Cerebellar nuclear complex (tissue), 1 donor: ENCODE measurements at places on chromosomes 12 and 14.
A peak's percentile ranks its signal among the peaks of the same experiment; 100 is the strongest.

DNA sequence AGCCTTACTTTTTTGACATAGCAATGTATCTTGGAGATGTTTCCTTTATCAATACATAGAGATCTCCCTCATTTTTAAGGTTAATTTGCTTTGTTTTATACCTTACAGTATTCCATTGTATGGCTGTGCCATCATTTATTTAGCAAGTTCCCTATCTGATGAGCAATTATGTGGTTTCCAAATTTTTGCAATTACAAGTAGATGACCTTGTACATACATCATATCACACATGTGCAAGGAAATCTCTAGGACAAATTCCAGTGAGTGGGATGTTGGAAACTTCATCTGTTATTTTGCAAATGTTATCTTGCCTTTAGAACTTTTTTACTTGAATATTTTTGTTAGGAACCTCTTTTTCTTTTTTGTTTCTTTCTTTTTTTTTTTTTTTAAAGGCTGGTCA, 49.7 kb downstream of the DRAM1 start:
- no peak for DNase-seq

GRCh38 chr12:25365340-25365730, 114.6 kb upstream of the KRAS start:
- no peak for DNase-seq

DNA sequence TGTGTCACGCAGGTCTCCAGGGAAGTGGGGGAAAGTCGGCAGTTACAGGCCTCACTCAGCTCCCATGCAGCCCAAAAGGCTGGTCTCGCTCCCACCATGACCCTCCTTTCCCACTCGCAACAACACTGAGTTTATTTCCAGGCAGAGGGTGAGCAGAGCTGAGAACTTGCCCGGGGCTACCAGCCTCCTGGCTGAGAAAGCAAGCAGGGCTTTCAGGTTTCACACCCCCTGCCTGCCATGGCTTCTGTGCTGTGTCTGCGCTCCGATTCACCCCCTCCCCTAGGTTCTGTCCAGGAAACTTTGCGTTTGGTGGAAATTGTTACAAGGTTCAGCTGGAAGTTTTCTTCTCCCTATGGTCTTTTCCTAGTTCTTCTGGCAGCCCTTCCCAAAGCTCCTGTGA, 17.1 kb downstream of the OR10G2 start:
- no peak for DNase-seq

GRCh38 chr14:101474563-101475455, 86.5 kb upstream of the DIO3 start:
- no peak for DNase-seq

DNA sequence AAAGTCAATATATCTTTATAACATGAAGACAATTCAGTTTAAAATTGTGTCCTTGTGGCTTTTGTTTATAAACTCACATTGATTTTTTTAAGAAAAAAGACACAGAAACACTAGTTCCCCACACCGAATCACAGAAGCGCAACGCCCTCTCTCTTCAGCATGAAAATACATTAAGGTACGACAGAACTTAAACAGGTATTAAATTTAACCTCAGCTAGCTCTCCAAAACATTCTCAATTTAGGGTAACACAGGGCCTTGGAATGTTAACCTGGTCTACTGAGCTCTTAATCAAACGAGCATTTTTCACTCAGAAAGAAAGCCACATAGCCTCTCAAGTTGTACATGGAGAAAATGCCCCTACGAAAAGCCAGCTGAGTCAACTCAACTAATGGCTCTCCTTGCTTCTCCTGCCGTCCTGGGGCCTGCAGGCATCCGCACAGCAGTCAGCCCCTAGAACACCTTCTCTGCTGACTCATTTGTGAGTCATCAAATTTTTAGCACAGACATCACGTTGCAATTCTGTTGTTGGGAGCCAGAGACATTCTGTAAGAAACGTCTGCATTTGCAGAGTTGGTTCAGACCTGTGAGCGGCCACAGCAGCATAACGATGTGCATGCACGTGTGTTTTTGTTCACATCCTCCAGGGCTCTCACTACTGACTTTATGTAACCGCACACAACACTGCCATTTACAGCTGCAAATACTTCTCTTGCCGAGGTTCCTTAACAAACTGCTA, 141.6 kb downstream of the ITPR2 start:
- no peak for DNase-seq

- DNase-seq, result no peak
Measured at GRCh38 chr12:120365675-120366340, 3.2 kb downstream of the MSI1 start.

GRCh38 chr14:75312341-75312740, 33.7 kb downstream of the FOS start:
- DNase-seq, result no peak

GRCh38 chr12:107702106-107702505, 16.5 kb downstream of the PWP1 start:
- DNase-seq, result no peak

GRCh38 chr14:31122098-31122611, 85.4 kb downstream of the HECTD1 start:
- no peak for DNase-seq

DNA sequence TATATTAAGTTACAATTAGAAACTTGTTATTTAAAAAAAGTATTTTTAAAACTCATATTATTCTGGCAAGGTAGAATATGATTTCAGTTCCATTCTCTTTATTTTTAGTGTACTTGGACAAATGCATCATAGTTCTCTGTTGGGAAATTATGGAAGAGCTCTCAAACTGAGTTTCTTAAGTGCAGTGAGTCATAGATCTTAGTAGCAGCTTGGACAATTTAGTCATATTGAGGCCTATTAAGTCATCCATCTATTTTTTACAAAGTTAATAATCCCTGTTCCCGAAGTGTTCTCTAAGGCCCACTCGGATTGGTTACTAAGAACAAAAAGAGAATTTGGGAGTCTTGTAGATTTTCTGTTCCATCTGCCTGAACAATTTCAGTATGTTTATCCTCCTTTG, 113.9 kb downstream of the ANO4 start:
- DNase-seq, result no peak

DNA sequence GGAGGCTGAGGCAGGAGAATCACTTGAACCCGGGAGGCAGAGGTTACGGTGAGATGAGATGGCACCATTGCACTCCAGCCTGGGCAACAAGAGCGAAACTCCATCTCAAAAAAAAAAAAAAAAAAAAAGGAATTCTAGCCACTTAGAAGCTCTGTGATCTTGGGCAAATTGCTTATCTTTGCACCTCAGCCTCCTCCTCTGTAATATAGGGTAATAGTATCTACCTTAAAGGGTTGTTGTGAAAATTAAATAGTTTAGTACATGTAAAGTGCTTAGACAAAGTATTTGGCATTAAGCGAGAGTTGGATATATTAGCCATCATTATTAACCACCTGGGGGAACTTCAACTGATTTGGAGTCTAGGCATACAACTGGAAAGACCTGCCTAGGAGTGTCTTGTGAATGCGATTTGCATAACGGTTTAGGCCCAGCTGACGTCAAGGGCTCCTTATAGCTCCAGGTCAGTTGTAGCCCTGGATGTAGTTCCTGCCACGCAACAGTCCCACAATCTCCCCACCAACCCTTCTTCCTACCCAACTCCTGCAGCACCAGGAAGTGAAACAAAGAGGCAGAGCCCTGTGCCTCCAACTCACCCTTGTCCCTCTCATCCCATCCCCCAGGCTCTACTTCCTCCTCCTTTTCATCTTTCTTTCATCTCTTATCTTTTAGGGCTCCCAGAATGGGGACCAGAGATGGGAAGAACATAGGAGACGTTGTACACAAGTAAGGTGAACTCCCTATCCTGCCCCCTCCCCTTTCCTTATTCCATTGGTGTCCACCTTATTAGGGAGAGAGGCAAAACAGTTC, 2.1 kb upstream of the IL23A start:
- DNase-seq, result no peak

DNA sequence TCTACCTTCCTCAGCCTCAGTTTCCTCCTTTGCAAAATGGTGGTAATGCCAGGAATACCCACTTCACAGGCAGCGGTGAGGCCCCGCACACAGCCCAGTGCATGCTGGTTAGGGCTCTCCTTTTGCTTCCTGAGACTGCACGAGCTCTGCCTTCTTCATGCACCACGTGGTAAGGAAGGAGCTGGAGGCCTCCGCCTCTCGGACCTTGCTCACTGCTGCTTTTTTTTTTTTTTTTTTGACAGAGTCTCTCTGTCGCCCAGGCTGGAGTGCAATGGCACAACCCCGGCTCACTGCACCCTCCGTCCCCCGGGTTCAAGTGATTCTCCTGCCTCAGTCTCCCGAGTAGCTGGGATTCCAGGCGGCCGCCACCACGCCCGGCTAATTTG, 18.1 kb downstream of the TAMALIN start:
- DNase-seq, result no peak

GRCh38 chr14:47557894-47558293, 117.5 kb downstream of the MDGA2 start:
- DNase-seq, result no peak

DNA sequence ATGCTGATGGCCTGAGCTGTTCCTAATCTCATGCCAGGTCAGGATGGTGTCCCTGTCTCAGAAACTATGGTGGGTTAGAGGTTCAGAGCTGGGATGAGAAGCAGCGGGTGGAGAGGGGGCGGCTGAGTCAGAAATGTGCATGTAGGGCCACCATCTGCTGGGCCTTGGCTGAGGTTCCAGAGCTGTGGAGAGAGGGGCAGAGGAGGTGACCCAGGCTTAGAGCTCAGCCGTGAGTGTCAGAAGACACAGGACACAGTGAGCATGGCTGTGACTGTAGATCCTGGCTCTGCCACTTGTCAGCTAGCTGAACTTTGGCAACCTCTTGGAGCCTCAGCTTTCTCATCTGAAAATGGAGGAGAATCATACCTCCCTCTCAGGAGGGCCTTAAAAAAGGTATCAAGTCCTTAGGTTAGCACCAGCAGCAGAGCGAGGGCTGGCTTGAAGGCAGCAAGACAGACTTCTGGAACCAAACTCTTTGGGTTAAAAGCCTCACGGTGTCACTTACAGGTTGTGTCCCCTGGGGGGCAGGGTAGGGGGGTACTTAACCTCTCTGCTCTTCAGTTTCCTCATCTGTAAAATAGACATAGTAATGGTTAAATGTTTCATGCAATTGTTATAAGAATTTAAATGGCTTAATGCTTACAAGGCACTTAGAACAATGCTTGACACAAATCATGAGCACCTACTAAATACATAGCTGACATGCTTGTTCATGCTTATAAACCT, 34.8 kb downstream of the TMEM229B start:
- DNase-seq, result peak; percentile 52

DNA sequence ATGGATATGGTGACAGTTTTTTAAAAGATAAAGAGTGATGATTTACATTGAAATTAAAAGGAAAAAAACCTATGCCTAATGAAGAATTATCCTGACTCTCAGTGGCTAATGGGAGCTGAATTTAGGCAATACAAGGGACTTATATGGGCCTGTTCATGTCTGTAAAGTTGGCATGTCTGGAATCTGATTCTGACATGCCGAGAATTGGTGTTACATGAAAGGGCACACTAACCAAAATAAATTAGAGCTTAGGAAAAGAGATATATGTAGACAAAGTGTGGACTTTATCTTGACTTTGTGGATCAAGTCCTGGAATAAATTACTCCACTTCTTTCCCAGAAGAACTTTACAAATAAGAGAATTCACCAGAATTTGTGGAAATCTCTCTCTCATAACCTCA, 1.1 kb downstream of the TDG start:
- no peak for DNase-seq

DNA sequence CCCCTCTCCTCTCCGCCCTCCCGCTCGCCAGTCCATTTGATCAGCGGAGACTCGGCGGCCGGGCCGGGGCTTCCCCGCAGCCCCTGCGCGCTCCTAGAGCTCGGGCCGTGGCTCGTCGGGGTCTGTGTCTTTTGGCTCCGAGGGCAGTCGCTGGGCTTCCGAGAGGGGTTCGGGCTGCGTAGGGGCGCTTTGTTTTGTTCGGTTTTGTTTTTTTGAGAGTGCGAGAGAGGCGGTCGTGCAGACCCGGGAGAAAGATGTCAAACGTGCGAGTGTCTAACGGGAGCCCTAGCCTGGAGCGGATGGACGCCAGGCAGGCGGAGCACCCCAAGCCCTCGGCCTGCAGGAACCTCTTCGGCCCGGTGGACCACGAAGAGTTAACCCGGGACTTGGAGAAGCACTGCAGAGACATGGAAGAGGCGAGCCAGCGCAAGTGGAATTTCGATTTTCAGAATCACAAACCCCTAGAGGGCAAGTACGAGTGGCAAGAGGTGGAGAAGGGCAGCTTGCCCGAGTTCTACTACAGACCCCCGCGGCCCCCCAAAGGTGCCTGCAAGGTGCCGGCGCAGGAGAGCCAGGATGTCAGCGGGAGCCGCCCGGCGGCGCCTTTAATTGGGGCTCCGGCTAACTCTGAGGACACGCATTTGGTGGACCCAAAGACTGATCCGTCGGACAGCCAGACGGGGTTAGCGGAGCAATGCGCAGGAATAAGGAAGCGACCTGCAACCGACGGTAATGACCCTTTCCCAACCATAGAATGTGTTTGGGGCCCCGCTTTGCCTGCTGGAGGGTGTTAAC, 615 bp downstream of the CDKN1B start:
- no peak for DNase-seq

GRCh38 chr12:129385637-129385990, 518.2 kb downstream of the TMEM132D start:
- DNase-seq, result no peak

GRCh38 chr12:102322254-102322653, 124.6 kb upstream of the PMCH start:
- no peak for DNase-seq

- no peak for DNase-seq
Measured at GRCh38 chr14:101350691-101351090, 210.6 kb upstream of the DIO3 start.

GRCh38 chr12:26868447-26869103, 35.6 kb upstream of the ITPR2 start:
- no peak for DNase-seq

DNA sequence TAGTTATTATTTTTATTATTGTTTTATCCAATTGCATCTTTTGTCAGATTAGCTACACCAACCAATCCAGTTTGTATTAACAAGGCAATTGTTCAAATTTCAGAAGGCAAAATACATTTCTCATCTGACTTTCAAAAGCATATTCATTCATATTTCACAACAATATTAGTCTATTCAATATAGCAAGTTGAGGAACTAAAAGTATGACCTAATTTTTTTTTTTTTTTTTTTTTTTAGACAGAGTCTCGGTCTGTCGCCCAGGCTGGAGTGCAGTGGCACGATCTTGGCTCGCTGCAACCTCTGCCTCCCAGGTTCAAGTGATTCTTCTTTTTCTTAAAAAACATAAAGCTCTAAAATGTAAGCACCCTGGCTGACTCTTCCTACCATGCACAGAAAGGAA, 17.3 kb downstream of the COX14 start:
- no peak for DNase-seq

DNA sequence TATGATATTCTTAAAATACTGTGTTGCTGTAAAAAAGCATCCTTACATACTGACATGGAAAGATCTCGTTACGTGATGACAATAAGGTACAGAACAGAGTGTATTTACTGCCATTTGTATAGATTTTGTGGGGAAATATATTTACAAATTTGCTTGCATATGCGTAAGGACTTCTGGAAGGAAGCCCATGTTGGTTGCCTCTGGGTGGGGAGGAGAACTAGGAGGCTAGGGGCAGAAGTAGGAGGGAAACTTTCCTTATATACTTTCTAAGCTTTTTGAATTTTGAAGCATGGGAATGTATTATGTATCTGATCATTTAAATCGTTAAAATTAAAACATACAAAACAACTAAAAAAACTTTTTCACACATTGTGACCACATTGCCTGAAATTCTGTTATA, 9.7 kb downstream of the MYO1A start:
- DNase-seq, result no peak

- DNase-seq, result no peak
Measured at GRCh38 chr14:58426670-58427280, 556 bp downstream of the TIMM9 start.
